ENCODE measurements at places on chromosomes 2 and 18.

DNA sequence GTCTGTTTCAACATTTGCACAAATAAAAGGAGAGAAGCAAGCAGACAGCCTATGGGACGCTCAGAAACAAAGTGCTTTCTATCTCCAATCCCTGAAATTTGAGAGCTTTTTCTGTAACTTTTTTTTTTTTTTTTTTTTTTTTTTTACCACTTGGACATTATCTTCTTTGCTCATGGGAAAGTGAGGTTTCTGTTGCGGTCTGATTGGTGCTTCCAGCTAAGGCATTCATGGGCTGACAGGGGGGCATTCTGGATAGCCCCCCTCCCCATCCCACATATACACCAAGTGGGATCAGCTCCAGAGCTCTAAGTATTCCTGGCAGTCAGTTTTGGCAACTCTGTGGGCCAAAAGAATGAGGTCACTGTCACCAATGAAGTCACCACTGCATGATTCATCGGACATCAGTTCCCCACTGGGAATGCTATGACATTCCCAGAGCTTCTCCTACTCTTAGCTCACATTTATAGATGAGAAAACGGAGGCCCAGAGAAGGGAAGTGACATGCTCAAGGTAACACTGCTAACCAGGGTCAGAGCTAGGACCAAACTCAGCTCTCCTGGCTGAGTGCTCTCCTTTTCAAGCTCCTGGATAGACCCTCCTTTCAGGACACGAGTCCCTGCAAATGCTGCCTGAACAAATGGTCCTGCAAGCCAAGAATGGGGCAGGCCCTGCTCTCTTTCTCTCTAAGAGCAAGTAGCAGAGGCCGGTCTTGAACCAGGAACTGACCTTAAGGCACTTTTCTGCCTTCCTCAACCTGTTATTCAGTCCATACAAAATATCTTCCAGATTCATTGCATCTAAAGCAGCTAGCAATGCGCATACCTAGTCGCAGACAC lies 61.3 kb downstream of the TMEM247 start:
- peak; percentile 68 for DNase-seq

DNA sequence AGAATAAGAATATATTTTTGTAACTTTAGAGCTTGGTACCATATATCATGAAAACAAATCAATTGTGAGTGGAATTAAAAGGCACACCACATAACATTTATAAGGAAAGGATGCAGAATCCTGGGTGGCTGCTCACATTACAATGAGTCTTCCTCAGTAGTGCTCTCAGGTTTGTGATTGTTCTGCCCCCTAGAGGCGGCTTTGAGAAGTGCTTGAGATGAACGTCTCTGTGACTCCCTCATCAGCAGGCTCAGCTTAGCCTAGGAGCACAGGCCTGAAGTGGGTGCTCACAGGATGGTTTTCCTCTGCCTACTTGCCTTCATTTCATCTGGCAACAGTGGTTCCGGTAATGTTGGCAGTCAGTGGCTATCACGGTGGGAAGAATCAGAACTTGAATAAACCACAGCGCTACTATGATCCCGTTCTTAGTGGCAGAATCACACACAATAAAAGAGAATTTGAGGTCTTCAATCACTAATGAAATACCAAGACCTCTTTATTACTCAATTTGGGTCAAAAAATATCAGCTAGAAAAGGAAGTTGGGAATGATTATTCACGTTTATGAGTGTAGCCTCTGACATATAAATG lies 38.1 kb upstream of the B4GALT6 start:
- DNase-seq = peak; percentile 79

DNA sequence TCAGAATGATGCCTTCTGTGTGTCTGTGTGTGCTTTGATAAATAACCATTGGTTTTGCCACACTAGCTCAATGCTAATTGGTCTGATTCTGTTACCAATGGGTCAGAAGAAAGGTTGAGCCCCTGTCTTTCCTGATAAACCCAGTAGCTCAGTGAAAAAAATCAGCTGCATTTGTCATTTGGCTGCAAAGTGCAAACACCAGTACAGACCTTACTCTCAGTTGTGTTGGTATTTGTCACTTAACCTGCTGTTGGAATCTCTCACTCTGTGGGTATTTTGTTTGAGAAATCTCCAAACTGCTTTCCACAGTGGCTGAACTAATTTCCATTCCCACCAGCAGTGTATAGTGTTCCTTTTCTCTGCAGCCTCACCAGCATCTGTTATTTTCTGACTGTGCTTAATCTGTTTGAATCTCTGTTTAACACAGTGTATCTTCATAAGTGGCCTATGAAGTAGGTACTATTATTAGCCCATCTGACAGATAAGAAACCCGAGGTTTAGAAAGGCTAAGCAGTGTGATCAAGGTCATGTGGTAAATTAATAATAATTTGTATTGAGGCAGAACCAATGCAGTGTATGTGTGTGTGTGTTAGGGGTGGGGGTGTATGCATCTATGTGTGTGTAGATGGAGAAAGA lies 26.7 kb downstream of the LIMS1 start:
- DNase-seq = no peak

DNA sequence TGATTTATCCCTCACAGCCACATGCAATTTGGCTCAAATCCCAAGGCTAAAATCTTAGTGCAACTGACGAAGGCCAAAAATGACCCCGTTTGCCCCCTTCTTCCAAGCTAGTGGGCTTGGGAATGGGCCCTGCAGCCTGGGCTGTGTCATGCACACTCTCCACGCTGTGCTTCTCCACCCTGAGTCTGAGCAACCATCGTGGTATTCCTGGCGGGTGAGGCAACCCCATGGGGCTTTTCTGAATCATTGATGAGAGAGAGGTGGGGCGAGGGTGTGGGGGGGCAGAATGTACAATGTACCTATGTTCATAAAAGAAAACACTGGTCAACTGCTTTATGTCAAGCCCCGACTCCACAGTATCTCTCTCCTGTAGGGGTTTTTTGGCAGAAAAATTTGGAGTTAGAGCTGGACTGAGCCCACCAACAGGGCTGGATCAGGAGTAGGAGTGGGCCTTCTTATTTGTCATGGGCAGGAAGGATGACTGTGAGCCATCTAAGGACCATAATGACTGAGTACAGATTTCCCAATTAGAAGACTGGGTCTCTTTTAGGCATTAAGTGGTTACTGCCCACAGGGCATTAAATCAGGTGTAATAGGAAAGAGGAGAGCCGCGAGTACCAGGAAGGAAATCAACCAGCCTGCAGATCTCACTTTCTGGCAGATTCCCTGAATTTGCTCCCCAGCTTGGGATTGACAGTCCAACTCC lies 8.9 kb downstream of the SULT1C2 start:
- no peak for DNase-seq

- no peak for DNase-seq
Observed at GRCh38 chr18:45335282-45336043, 279.8 kb upstream of the SLC14A2 start.

DNA sequence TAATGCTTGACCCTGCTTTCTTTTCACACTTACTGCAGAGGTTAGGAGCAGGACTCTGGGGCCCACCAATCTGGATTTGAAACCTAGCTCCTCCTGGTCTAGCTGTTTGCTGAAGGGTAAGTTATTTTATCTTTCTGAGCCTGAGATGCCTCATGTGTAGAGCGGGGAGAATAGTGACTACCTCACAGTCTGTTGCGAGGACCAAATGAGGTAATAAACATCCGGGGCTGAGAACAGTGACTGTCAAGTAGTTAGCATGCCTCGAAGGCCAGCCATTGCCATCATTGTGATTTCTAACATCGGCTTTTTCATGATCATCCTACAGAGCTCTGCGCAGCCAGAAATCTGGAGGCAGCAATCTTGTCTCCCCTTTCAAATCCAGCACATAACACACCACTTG lies 32.9 kb downstream of the PTPRM start:
- no peak for DNase-seq

DNA sequence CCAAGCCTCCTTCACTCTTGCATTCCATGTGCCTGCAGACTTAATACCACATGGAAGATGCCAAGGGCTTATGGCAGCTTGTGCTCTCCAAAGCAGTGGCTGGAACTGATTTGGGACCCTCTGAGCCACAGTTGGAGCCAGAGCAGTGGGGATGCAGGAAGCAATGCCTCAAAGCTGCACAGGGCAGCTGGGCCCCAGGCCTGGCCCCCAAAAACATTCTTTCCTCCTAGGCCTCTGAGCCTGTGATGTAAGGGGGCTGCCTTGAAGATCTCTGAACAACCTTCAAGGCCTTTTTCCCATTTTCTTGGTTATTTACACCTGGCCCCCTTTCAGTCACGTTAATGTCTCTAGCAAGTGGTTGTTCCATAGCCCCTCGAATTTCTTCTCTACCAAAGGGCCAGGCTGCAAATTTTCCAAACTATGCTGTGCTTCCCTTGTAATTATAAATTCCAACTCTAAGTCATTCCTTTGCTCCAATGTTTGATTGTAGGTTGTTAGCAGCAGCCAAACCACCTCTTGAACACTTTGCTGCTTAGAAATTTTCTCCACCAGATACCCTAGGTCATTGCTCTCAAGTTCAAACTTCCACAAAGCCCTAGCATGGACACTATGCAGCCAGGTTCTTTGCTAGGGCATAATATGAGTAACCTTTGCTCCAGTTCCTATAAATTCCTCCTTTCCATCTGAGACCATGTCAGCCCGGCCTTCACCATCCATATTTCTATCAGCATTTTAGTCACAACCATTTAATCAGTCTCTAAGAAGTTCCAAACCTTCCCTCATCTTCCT lies 245.0 kb upstream of the RBBP8 start:
- no peak for DNase-seq

GRCh38 chr18:46625069-46625468 lies 32.0 kb downstream of the LOXHD1 start:
- no peak for DNase-seq

- DNase-seq = no peak
Observed at GRCh38 chr2:218327451-218328210, 29.0 kb upstream of the CATIP start.

DNA sequence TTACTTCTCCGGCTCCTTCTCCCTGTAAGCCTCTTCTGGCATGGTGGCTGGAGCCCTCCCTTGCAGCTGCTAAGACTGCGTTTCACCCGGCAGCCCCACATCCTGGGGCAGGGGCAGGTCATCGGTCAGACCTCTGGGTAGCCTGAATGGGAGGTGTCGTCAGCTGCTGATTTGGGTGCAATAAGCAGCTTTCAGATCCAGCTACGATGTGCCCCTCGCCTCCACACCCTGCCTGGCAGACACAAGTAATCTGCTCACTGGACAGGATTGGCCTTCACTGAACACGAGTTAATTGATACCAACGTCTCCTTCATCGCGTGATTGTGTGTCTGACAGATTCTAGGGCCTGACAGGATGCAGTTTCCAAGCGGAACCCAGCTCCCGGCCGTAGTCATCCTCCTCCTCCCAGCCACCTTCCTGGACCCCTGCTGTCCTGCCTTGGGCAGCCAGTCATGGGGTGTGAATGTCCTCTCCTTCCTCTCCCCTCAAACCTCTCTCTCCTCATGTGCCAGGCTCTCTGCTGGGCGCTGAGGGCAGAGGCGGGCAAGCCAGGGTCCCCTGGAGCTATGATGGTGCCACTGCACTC lies 18.9 kb upstream of the PDIA6 start:
- DNase-seq = peak; percentile 25

- DNase-seq = no peak
Observed at GRCh38 chr2:238947243-238947760, 99.4 kb downstream of the TWIST2 start.

DNA sequence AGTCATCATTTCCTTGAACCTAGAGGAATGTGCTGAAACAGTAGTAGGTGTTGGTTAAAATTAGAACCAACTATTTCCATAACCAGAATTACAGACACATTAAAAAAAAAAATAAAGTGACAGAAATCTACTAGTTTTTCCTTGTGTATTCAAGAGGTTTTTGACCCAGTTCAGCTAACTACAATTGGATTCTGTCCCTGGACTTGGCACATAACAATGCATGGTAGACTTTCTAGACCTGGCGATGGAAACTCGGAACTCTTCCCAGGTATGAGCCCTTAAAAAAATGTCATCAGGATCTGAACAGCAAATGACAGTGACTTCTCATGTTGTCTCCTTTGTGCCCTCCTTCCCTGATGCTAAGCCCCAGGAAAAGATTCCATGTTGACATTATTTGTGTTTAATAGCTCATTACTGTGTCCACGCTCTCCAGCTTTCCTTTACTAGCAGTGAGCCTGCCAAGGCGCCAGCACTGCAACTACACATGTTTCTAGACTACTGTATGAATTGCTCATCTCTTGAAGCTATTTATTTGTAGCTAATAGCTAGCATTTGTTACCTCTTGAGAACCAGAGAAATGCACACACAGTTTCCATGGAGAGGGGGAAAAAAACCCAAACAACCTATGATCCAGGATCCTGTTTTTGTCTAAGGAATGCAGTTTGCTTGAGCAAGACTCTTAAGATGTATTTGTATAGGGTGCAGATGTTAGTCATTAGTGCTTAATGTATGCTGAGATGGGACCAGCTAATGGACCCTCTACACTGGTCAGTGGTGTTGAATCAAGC lies 148.5 kb downstream of the FMNL2 start:
- DNase-seq = peak; percentile 41

GRCh38 chr2:215839816-215840215 lies 173.5 kb downstream of the MREG start:
- DNase-seq = no peak

DNA sequence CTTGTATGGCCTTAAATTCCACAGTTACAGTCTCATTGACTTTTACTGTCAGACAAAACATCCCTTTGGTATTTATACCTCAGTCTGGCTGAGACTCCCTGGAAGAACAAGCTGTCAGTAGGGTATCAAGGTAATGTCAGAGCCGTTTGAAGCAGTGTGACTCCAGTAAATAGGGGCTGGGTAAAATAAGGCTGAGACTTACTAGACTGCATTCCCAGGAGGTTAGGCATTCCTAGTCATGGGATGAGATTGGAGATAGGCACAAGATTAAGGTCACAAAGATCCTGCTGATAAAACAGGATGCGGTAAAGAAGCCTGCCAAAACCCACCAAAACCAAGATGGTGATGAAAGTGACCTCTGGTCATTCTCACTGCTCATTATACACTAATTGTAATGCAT lies 219.5 kb upstream of the SKOR2 start:
- DNase-seq = no peak

DNA sequence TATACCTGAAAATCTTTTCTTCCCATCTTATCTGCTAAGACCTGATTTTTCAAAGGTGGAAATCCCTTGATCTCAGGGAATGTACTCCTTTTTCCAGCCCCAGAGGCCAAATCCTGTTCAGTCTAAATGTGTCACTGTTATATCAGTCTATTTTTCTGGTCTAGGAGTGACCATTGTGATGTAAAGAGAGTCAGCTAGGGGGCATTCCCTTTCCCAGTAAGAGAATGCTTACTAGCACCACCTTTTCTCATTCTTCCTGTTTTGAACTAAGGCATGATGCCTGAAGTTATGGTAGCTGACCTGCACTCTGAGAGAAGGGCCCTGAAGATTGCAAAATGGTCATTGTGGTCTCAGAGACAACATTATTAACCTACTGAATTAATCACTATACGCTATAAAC lies 124.1 kb upstream of the XIRP2 start:
- DNase-seq = no peak

GRCh38 chr2:127174136-127174535 lies 46.0 kb downstream of the CYP27C1 start:
- peak; percentile 54 for DNase-seq

GRCh38 chr18:6280211-6280743 lies 134.4 kb downstream of the L3MBTL4 start:
- DNase-seq = no peak

GRCh38 chr18:40380686-40381439 lies 1574.2 kb upstream of the PIK3C3 start:
- no peak for DNase-seq

Measured in lung microvascular endothelial cell (primary cell).